Osteocyte (in vitro differentiated cells): ENCODE measurements at places on chromosomes 7 and 10. TPM values are rescaled to one million over a fixed set of nuclear protein-coding genes. Genes with fewer than 3 reads are reported as not detected.

- DNase-seq: no peak
Observed at GRCh38 chr7:116912269-116912909, 40.9 kb upstream of the ST7 start.

The HKDC1 gene
- total RNA-seq: 0.19 TPM in 1 of 2 replicates, not detected in the other

GRCh38 chr7:143735962-143736361, 21.5 kb downstream of the CTAGE6 start:
- no peak for DNase-seq

DNA sequence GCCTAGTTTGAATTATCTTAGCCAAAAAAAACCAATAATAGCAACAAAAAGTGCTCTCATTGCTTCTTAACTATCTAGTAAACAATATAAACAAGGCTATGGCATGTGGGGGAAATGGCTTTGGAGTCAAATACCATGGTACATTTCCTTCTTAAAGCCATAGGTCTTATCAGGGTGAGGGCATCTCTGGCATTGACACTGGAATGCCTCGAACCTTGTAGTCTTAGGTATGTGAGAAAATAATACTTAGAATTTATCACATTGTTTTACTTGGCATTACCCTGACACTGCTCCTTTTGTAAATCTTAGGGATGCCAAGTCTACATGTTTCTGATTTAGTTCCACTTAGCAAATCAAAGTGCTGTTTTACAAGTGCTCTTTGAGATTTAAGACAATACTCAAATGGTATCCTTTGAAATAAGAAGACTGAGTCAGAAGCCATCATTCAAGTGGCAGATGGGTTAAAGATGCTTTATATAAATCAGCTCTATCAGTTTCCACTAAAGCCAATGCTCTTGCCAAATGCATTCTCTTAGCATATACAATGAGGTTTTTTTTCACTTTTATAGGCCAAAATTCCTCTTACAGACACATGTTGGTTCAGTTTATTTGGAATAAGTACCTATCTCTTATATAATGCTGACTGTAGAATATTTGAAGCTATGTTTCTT, 155.2 kb downstream of the HPSE2 start:
- no peak for DNase-seq

GRCh38 chr7:108614896-108615295, 45.2 kb downstream of the DNAJB9 start:
- no peak for DNase-seq

The CYREN gene
- total RNA-seq: 38.6 and 39.1 TPM in 2 replicates

The NPC1L1 gene
- total RNA-seq: not detected in 2 replicates

- DNase-seq: no peak
Observed at GRCh38 chr10:62719061-62719460, 85.5 kb upstream of the ADO start.

DNA sequence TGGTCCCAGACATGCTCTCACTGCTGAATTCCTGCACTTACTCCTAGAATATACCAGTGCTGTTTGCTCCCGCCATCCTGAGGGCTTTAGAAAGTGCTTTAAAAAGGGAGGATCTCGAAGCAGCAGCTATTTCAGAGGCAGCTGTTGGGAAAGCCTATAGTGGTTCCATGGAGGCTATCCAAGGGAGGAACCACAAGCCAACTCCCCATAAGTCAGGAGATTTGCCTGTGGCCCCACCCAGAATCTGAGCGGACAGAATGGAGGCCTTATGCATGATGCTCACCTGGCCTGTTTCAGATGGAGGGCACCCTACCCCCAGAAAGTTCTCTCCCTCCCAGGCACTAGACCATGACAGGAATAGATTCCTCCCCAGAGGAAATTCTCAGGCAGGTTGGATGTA, 2.3 kb upstream of the KCNIP2 start:
- no peak for DNase-seq

DNA sequence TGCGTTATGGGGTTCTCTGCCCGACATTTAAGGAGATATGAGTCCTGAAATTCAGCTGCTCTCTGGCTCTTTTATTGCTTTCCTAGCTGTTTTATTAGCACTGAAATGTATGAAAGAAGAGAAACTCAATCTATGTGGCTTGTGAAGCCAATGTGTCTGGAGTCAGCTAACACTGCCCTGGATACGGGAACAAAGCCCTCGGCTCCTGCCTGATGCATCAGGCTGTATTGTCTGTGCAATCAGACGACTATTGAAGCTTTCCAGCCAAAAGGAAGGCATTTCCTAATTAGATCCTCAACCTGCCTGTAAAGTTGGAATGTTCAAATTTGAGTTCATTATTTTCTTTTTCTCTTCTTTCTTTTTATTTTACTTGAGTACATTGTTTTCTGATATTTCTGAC, 22.0 kb upstream of the TM9SF3 start:
- no peak for DNase-seq

The INHBA gene
- total RNA-seq: 198 and 199 TPM in 2 replicates

The PTPRE gene
- total RNA-seq: 1.2 and 1.3 TPM in 2 replicates

- no peak for DNase-seq
Observed at GRCh38 chr7:99446096-99446495, 7.4 kb downstream of the CPSF4 start.

The MYH16 gene
- total RNA-seq: not detected in 2 replicates

GRCh38 chr10:16809074-16809718, 8.0 kb downstream of the RSU1 start:
- no peak for DNase-seq

The UPK3B gene
- 1.5 and 2.2 TPM in 2 replicates for total RNA-seq

DNA sequence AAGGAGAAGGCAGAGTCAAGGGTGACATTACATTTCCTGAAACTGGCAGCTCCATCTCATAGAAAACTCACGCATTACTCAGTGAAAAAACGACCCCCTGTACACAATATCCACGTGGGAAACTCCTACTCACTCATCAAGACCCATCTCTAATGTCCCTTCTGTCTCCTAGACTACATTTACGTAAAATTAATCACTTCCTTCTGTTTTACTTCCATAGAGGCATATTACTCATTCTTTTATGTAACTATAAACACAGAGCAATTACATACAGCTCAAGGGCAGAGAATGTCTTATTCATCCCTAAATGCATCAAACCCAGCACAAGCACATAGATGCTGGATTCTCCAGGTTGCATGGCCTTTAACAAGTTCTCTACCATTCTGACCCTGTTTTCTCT, 281.8 kb downstream of the KCNMA1 start:
- no peak for DNase-seq

The VAX1 gene
- total RNA-seq: 3.2 and 4.0 TPM in 2 replicates

- DNase-seq: no peak
Observed at GRCh38 chr10:82377608-82378007, 502.6 kb downstream of the NRG3 start.
